ENCODE measurements at places on chromosomes 3 and 15.
A peak's percentile ranks its signal among the peaks of the same experiment; 100 is the strongest.

GRCh38 chr3:170309046-170309445 lies 48.5 kb upstream of the SKIL start:
- DNase-seq, result no peak

- no peak for DNase-seq
Measured at GRCh38 chr15:74791007-74791406, 9.1 kb downstream of the CSK start.

- DNase-seq, result no peak
Measured at GRCh38 chr3:72899349-72899765, 11.5 kb downstream of the GXYLT2 start.

- DNase-seq, result no peak
Measured at GRCh38 chr3:88879905-88880304, 227.5 kb upstream of the EPHA3 start.

- no peak for DNase-seq
Measured at GRCh38 chr15:91413142-91413541, 313.1 kb downstream of the SV2B start.

GRCh38 chr3:61925721-61926120 lies 364.4 kb downstream of the PTPRG start:
- DNase-seq, result no peak

DNA sequence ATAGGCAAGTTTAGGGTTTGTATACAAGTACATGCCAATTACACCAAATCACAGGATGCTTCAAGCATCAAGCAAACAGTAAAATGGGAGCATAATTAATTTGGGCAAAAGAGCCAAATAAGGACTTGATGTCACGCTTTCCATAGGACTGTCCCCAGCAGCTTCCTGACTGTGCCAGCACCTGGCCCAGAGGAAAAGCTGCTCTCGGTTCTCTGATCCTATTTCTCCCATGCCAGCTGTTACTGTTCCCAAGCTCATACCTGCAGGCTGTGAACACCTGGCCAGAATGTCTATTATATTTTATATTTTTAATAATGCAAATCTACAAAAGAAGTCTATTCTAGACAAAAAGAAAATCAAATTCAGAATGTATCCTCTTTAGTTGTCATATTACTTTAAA lies 12.2 kb downstream of the ZXDC start:
- DNase-seq, result no peak

- peak; percentile 72 for DNase-seq
Measured at GRCh38 chr15:96330450-96331143, at the start of gene NR2F2. Gene NR2F2 (plus strand): TSS chr15:96330700. CDS start chr15:96332106, 1,406 bp downstream.

DNA sequence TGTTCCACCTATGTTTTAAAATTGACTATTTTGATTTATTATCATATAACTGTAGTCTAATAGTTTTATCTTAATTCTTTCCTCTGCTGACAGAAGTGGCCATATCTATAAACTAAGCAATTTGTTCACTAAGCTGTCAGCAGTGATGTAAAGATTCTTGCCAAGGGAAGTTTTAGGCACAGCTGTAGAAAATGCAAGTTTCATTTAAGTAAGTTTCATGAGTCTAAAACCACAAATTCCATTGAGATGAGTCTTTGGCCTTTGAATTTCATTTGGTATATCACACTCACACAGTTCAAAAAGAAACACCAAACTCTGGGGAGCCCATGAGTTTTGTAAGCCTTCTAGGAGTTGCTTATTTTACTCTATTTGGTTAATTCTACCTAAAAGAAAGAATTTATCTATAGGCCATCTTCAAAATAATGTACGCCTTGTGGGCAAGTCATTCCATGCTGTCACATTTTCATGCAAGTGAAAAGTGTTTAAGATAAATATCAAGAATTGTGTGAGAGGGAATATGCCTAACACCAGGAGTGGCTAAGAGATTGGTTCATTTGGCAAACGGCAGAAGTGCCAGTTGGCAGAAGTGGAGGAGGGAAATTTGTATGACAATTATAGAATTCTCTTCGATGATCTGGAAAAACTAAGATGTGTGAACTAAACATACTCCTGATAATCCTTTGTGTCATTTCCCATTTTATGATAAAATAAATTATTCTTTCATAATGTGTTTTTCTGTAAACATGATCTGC lies 292.9 kb downstream of the ZIC4 start:
- no peak for DNase-seq

DNA sequence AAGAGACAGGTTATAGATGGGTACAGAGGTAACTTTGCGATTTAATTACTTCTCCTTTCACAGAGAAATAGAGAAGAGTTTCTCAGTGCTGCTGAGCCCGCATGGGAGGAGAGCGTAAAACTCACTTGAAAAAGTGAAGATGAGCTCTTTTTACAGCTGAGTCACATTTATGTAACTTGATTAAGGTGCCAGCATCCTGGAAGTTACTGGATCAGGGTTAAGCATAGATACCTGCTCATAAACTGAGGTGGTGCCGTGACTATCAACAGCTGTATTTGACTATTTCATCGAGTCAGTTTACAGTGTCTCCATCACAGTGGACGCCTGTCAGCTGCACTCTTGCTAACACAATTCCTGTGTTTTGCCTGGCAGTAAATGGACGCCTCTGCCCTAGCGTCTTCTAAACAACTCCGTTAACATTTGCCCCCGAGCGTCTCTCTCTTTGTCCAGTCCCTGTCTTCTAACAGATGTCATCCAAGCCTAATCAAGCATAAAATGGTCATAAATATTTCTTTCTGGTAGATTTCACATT lies 414.6 kb downstream of the FOXP1 start:
- DNase-seq, result no peak

- no peak for DNase-seq
Measured at GRCh38 chr3:59126446-59126845, 76.6 kb upstream of the CFAP20DC start.
